Panc1 (cell line): ENCODE measurements at places on chromosomes 16 and 17.

DNA sequence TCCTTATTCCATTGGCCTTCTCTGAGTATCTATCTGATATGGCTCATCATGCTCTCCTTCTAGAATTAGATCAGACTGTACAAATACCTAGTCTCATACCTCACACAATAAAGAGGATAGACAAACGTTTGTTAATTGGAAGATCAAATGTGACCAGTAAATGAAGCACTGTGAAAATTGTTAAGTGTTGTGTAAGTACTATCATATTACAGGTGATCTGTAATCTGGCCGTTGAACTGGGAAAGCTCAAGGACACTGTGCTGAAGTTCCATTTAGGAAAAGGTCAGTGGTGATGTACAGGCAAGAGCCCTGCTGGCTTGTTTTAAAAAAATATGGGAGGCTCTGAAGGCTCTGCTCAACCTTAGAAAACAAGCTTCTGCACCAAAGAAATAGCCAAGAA lies 38.5 kb upstream of the CORO6 start:
- DNase-seq = no peak

- DNase-seq = no peak
Observed at GRCh38 chr17:72077326-72077960, 43.4 kb upstream of the SOX9 start.

DNA sequence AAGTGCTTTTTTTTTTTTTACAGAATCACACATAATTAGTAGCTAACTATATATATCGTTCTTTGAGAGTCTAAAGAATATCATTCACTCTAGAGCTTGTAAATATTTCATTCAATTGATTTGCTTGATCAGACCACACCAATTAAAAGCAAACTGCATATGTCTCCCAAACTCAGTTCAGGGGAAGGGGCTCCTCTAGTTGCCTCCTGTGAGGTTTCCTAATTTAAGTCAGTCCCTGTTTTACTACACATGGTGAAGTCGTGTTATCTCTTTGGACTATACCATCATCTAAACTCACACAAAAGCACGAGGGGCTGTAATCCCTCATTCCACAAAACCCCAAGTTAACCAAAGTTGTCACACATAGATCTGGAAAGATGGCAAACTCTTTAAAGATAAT lies 11.7 kb downstream of the NACA2 start:
- no peak for DNase-seq

DNA sequence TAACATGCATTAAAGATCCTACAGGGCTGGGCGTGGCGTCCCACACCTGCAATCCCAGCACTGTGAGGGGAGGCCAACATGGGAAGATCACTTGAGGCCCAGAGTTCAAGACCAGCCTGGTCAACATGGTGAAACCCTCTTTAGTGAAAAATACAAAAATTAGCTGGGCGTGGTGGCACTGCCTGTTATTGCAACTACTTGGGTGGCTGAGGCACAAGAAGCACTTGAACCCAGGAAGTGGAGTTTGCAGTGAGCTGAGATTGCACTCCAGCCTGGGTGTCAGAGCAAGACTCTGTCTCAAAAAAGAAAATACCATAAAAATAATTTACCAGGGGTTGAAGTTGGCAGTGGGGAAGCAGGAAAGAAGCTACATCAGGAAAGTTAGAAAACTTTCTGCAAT lies 12.9 kb downstream of the TXNDC11 start:
- DNase-seq = no peak

GRCh38 chr16:4371357-4372000 lies at the start of gene VASN:
TSS of gene VASN (plus strand) at chr16:4371848. CDS start at chr16:4380878, 9,030 bp downstream.
- DNase-seq = no peak

DNA sequence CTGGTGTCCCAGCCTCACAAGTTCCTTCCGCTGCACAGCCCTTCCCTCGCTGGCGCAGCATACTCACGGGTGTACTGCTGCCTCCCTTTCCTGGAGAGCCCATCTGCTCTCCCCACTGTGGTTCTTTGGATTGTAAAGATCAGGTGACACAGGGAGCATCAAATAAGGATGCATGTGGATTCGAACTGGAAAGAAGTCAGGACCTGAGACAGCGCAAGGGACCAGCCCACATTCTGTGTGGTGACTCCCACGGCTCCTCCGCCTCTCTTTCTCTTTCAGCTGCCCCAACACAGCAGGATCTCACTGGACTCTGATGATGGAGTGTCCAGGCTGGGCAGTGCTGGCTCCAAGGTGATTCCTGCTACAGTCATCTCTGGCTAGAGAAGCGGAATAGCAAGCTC lies 8.1 kb downstream of the LDAF1 start:
- DNase-seq = no peak

DNA sequence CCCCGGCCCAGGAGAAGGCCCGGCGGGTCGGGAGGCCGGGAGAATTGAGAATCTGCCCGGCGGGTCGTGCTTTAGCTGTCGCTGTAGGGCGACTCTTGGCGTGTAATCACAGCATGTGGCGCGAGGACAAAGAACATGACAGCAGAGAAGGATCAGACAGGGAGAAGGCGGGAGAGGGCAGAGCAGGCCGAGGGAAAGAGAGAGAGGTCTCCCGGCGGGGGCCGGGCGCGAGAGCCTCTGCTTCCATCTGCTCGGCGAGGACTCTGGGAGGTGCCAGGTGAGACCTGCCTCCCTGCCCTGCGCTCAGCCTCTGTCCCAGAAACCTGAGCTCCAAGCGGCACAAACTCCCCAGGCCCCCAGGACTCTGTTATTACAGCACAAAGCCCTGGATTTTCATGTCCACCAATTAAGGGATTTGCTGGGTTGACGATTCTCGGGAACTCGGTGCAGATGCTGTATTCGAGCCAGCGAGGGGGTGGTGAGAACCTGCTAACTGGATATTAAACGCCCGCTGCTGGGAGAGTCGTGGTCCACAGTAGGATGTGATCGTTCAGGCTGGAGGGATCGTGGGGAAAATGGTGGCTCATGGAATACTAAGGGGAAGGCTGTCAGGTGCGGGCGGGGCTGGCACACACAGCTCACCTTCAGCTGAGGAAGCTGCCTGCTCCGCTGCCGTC lies 172.0 kb upstream of the CIBAR2 start:
- no peak for DNase-seq

DNA sequence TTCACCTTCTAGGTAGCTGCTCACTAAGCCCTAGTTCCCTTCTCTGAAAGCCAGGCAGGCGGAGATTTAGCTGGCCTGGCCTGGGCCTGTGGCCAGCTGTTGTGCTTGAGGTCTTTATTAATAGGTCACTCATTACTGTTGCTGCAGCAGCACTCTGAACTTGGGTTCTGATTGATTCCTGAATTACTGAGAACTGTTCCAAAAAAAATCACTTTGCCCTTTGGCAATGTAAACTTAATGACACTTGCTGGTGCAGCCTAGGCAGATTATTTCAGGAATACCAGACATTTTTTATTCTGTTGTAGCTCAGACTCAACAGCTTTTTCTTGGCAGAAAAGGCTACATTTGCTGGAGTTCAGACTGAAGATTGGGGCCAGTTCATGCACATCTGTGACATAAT lies 2.7 kb downstream of the TOM1L1 start:
- DNase-seq = no peak
